Central memory CD8-positive, alpha-beta T cell (primary cell): ENCODE measurements at places on chromosomes 1 and 21.

GRCh38 chr1:199948587-199949280 is 78.8 kb upstream of the NR5A2 start:
- no peak for DNase-seq

DNA sequence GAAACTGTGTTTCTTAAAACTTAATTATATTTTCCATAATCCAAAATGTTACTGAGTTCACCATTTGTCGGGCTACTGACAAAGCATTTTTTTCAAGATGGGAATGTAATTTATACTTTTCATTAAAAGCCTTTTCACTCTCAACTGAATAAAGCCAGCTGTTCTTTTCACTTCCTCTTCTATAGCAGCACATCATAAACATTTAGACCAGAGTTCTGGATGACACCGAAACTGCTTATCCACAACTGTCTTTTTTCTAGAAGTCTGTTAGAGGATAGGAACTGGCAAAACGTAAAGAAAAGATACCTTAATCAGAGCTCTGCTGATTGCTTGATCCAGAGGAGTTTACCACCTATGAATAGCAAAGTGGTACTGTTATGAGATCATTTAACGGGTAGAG is 594.7 kb downstream of the ADGRL2 start:
- DNase-seq: no peak

- DNase-seq: no peak
These were observed 172.6 kb downstream of the APP start for GRCh38 chr21:25997788-25998611.

- no peak for DNase-seq
These were observed 16.7 kb upstream of the DISP1 start for GRCh38 chr1:222798116-222798515.

DNA sequence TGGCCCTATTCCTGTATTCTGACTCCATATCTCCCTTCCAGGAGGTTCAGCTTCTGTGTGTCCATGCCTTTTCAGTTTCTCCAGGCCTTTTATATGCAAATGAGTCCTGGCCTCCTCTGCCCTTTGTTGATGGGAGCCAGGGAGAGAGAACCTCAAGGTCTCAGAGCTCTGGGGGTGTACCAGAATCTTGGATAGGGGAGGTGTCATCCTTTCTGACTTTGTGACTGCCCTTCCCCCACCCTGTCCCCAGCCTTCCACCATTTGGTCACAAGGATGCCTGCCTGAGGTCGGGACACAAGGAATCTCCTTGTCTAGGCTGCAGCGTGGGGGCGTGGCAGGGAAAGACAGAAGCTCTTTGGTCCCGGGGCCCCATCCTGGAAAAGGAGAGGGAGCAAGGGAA is 18.6 kb downstream of the LURAP1 start:
- DNase-seq: no peak

- no peak for DNase-seq
These were observed 201.9 kb downstream of the TOMM20 start for GRCh38 chr1:234926559-234927311.

- DNase-seq: peak; percentile 40
These were observed 19.7 kb downstream of the BTG2 start for GRCh38 chr1:203325026-203325417.

DNA sequence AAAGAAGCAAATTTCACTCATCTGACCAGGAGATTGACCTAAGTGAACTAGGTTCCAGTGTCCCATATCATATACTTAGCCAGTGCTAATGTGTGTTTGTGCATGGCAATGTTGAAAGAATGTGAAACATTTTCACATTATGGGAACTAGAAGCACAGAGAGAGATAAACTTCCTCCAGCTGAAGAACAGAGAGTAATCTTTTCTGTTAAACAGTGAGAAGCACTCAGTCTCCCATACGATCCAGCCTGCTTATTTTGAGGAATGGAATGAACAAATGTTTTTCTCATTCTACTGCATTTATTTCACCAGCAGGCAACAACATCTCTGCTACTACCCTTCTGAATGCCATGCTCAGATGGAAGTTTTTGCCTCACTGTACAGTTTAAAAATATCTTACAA is 170.5 kb downstream of the TTLL7 start:
- DNase-seq: no peak

DNA sequence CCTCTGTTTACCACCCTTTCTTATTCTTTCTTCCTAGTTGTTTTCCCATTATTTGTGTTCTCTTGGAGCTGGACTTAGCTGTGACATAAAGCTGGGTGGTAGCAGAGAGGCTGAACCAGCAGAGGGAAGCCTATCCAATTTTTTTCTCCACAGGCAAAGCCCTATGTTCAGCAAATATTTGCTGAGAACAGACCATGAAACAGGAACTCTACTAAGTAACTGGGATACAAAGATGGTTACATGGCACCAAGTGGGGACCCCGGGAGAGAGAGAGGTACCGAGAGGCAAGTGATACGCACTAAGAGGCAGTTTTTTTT is 6.6 kb downstream of the CFAP141 start:
- no peak for DNase-seq

GRCh38 chr1:212612041-212612961 is 3.7 kb downstream of the ATF3 start:
- DNase-seq: no peak
